ENCODE measurements at places on chromosomes 4 and X. TPM values are rescaled to one million over a fixed set of nuclear protein-coding genes. Genes with fewer than 3 reads are reported as not detected.

GRCh38 chr4:120446051-120446567 lies 379.5 kb upstream of the MAD2L1 start:
- DNase-seq, result no peak
- no peaks in the 10 kb centered on the region for H3K27me3 ChIP-seq
- H3K4me3 ChIP-seq, result no peak overlapping the region
- H3K27ac ChIP-seq, result no peak overlapping the region

- no peaks in the 10 kb centered on the region for H3K27me3 ChIP-seq
- no peak overlapping the region for H3K4me3 ChIP-seq
- H3K36me3 ChIP-seq, result no peaks in the 10 kb centered on the region
- no peak for DNase-seq
- H3K4me1 ChIP-seq, result peaks cover 16% of the 10 kb centered on the region
Measured at GRCh38 chr4:11632483-11632882, 203.8 kb upstream of the HS3ST1 start.

- no peaks in the 10 kb centered on the region for H3K27me3 ChIP-seq
- no peak overlapping the region for H3K27ac ChIP-seq
- H3K4me3 ChIP-seq, result no peak overlapping the region
- DNase-seq, result no peak
- no peaks in the 10 kb centered on the region for H3K36me3 ChIP-seq
Measured at GRCh38 chr4:102350634-102351033, 5.4 kb upstream of the SLC39A8 start.

EGFL6 gene
- total RNA-seq, result not detected
